Activated CD4-positive, alpha-beta T cell treated with anti-CD3 and anti-CD28 coated beads for 4 hours (primary cell): ENCODE measurements at places on chromosomes 5 and 9.

DNA sequence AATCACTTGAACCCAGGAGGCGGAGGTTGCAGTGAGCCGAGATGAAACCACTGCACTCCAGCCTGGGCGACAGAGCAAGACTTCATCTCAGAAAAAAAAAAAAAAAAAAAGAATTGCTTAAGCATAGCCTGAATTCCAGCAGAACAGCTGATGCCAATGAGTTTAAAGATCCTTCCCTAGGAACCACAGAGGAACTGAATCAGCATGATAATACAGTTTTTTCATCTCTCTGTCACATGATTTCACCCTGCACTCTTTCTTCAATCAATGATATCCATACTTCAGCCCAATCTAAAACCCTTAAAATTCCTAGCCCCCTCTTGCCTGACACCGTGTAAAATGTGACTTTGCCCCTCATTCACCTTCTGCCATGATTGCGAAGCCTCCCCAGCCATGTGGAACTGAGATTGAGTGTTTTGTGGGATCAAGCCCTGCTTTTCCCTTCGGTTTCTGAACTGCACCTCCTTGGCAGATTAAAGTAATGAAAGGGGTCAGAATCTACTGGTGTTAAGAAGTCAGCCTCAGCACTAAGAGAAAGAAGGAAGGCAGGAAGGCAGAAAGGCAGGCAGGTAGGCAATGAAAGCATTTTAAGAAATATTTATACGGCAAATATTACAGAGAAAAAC, 20.9 kb upstream of the DMXL1 start:
- DNase-seq, result no peak

- no peak for DNase-seq
Observed at GRCh38 chr5:68264024-68264956, 48.7 kb downstream of the PIK3R1 start.

- no peak for DNase-seq
Observed at GRCh38 chr9:124932333-124932732, 8.6 kb downstream of the GOLGA1 start.

- no peak for DNase-seq
Observed at GRCh38 chr5:128228521-128228920, 145.0 kb downstream of the SLC12A2 start.

DNA sequence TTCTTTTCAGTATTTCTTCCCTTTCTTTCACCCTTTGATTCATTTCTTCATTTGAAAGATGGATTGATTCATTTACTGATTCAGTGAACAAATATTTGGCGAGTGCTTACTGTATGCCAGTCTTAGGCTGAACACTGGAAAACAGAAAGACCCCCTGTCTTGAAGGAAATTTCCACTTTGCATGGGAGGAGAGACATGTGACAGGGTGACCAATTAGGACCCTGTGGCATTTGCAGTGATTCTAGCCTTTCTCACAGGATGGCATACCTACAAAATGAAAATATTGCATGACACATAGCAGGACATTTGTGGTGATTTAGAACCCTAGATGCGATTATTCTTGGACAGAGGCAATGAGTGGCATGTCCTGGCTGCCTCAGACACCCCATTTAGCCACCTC, 407.2 kb upstream of the SGCD start:
- DNase-seq, result no peak

DNA sequence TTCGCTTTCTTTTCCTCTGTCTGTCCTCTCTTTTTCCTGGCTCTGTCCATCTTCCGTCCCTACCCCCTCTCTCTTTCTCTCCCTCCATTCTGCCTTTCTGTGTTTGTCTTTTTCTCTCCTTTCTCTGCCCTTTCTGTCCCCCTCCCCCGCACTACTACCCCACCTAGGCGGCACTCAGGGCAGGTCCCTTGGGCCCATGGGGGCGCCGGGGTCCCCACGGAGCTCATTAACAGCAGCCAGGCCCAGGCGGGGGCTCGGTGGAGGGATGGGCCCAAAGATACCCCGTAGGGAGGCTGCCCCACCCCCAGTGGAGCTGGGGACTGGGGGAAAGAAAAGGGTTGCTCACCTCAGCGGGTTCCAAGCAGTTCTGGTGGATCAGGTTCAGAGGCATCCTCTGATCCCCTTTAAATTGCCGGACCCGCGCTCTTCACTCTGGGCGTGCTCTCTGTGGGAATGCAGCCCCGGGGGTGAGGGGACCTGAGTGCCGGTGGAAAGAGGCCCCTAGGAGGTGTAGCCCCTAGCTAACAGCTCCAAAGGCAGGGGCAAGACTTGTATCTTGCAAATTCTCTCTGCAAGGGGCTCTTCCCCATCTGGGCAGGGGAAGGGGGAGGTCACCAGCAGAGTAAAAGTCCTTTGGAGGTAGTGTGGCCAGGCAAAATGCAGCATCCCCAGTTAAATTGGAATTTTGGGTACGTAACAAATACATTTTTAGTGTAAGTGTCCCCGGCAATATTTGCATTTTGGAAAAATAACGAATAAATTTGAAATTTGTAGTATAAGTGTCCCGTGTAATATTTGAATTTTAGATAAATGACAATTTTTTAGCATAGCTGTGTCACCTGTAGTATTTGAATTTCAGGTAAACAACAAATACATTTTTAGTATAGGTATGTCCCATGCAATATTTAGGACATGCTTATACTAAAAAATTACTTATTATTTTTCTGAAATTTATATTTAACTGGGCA, 7.4 kb downstream of the LHX2 start:
- DNase-seq, result no peak

- no peak for DNase-seq
Observed at GRCh38 chr9:128555180-128555721, 2.9 kb downstream of the SPTAN1 start.

DNA sequence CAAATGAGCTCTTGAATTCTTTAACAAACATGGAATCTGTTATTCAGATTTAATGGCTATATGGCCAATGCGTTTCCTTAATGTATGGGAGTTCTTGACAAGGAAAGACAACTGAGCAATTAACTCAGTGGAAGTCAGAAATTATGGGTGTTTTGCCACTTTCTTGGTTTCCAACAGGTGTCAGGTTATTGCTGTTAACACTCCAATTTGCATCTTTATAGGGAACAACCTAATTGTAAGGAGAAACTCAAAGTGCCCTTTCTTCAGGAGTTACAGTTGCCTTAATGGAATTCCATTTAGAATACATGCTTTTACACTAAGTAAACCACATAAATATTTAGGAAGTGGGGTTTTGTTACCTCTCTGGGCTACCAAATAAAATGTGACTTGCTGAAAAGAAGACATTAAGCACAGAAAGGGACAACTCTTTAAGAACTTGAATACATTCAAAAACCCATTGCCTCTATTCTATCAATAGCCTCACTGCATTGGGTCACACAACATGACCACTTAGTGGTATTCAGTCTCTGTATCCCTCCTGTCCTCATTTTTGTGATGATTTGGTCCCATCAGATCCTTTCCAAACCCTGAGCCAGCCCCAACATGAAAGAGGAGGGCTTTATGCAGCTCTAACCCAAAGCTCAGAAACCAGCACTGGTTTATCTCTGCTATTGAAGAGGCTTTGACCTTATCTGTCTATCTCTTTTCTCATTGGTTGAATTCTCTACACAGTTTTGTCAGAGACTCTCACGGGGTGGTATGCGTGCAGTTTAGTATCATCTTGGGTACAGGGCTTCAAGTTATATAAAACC, 118.7 kb downstream of the EDIL3 start:
- DNase-seq, result no peak

DNA sequence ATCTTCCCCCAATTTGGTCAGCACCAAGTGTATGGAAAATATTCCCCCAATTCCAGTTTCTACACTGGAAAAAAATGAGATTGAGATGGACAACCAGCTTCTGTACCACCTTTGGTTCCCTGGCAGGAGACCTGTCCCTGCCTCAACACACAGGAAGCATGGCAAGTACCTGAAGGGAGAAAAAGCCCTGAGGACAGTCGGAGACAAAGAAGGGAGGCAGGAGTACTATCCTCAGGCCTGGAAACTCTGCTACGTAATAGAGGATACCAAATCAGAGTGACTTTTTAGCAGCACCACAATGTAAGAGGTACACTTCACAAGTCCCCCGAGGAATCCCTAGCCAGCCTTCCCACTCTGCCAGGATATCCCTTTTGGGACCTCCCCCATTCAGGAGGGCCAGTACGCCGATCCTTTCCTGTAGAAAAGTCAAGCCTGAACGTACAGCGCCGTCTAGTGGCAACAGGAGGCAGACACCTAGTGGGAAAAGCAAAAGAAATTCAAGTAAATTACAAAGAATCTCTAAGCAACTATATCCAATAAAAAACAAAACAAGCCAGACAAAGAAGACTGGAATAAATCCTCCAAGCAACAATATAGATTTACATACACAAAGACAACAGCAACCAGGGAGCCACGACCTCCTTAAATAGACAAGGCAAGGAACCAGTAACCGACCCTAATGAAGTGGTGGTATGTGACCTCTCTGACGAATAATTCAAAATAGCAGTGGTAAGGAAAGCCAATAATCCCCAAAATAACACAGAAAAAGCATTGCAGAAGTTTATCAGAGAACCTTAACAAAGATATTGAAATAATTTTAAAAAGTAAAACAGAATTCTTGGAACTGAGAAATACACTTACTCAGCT, 63.3 kb upstream of the SLCO6A1 start:
- no peak for DNase-seq

DNA sequence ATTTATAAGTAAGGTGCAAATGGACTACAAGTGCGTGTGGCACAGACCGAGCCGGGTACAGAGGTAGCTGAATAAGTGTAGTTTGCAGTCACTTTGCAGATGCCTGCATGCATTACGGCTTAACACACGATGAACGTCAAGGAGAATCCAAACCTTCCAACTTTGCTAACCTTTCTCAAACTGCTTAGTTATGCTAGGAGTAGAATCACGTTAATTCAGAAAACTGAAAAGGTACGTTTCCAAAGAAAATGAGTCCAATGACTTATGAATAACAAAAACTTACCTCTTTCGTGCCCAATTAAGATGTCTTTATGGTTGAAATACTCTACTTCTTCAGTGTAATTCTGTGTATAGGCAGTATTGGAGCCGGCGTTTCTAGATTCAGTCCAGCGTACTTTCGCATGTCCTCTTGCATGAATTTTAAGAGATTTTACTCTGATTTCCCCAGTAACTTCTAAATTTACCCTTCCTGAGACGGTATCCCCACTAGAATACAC, 539 bp downstream of the ARRDC3 start:
- peak; percentile 6 for DNase-seq

- DNase-seq, result no peak
Observed at GRCh38 chr5:41057231-41057630, 13.9 kb downstream of the MROH2B start.
